ENCODE measurements at places on chromosomes 7 and 10.

- no peak for DNase-seq
Observed at GRCh38 chr7:67825356-67825755, 828.7 kb downstream of the TYW1 start.

DNA sequence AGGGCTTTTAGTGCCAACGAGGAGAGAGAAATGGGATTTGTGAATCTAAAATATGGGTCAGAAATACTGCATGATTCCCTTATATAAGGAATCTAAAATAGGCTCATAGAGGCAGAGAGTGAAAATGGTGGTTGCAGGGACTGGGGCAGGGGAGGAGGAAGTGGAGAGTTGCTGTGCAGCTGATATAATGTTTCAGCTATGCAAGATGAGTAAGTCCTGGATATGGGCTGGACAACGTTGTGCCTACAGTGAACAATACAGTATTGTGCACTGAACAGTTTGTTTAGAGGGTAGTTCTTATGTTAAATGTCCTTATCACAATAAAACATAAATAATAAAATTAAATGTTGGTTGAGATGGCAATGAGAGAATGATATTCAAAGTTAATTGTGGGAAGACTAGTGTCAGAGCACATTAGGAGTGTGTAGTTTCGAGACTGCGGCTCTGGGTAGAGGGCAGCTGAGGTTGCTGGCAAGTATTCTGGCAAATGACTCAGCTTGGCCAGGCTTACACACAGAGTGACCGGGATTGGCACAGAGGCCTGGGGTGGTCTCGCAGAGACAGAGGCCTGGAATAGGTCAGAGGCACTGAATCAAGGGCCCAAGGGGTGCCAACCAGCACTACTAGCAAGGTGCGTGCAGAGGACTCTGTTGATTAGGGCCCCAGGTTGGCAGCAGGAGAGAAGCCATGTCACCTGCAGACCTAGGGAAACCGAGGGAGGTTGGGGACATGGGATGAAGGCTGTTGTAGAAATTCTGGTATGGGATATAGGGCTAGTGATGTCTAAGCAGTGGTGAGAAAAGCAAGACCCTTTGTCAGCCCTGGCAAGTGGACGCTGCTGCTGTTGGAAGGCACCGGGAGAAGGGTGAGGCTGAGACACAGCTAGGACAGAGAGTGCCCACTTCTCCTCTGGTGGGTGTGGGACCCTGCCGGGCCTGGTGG is 2.8 kb upstream of the DEPP1 start:
- peak; percentile 83 for DNase-seq

DNA sequence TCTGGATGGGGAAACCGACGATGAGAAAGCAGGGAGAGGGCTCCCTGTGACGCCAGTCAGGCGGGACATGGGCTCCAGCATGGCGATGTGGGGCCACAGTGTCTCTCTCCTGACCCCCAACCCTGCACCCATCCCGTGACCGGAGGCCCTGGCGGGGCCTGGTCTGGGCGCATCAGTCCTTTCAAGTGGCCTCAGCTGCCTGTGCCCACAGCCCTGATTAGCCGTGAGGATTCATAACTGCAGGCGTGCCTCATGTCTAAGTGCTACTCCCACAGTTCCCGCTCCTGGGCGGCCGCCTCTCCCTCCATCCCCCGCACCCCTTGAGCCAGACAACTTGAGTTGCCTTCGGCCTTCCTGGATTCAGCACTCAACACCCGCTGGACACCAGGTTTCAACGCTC is 240.8 kb downstream of the ELFN1 start:
- no peak for DNase-seq

DNA sequence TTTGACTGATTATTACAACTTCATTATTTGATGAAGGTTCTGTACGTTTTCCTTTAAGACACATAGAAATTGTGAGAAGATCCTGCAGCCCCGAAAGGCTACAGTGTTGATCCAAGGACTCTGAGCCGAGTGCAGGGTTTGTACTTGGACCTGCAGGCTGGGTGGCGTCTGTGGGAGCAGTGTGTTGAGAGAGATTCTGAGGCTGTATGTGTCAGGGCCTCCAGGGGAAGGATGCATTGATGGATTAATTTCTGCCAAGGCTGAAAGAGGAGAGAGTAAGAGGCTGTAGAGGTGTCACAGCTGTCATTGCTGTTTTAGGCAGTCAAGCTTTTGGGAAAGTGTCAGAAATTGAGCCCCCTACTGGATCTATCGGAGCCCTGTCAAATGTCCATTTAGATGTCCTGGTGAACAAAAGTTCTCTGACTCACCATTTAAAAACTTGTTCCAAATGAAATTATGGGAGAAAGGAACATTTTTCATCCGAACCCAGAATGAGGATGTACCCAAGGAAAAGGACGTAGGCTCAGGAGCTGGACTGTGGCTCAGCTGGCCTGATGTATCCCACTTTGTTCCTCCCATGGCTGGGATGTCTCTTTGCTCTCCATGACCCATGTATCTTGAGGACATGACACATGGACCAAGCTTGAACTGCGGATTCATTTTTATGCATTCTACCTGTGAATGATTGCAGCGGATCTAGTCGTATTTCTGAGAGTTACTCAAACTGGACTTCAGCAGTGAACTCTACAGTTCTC is 102.2 kb downstream of the TCF7L2 start:
- no peak for DNase-seq

DNA sequence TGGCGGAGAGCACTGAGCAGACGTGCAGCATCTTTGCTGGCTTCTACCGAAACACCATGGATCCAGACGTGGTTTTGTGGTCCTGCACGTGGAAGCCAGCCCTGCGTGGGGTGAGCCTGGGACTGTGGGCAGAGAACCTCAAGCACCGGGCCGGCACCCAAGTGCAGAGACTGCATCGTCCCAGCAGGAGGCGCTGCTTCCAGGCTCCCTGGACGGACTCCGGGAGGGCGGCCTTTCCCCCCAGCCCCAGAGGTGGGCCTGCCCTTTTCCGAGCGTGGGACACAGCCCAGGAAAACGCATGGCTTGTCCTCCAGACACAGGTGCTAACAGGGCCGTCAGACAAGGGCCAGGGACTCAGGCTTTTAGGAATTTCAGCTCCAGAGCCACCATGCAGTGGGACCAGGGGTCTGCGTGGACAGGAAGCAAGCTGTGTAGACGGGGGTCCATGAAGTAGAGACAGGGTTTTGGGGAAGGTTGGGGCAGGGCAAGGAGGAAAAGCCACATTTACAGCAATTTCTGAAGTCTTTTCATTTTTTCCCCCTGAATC is 303.9 kb downstream of the WDR37 start:
- peak; percentile 80 for DNase-seq

GRCh38 chr7:75631711-75632110 is 107.0 kb downstream of the HIP1 start:
- no peak for DNase-seq
